Activated CD4-positive, alpha-beta T cell treated with anti-CD3 and anti-CD28 coated beads for 36 hours (primary cell): ENCODE measurements at places on chromosomes 4 and X. TPM values are rescaled to one million over a fixed set of nuclear protein-coding genes. Genes with fewer than 3 reads are reported as not detected.

TCEAL6 gene
- total RNA-seq: not detected

MAGEA4 gene
- total RNA-seq: not detected

SNCA gene
- 1.3 TPM for total RNA-seq

NDNF gene
- 0.16 TPM for total RNA-seq

SPANXC gene
- not detected for total RNA-seq

TLR10 gene
- total RNA-seq: not detected

CFP gene
- total RNA-seq: 2.4 TPM

DNA sequence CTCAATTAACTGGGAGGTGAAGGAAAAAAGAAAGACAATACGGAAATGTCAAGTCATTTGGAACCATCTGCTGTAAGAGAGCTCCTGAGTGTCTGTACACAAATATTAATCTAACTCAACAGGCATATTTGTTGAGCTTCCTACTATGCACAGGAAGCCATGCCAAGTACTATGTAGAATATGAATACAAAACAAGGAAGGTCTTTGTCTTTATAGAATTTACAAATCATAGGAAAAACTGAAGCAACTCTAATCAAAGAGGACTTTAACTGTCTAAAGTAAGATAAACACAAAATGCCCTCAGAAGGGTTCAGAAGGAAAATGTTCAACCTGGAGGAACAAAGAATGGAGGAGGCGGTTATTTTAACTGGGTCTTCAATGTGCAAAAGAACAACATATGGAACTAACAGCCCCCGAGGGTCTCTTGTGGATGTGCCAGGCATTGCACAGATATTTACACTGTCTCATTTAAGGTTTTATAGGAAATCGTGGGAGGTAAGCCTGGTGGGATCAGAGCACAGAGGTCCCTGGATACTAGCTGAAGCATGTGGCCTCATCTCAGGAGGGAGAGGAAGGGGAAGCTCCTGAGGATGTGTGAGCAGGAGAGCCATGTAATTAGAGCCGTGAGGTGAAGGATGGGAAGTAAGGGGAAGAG is 5.8 kb downstream of the FAM114A1 start:
- H3K27me3 ChIP-seq: peaks cover 13% of the 10 kb centered on the region
- peaks cover under 1% of the 10 kb centered on the region for H3K4me1 ChIP-seq
- no peak overlapping the region for H3K27ac ChIP-seq
- DNase-seq: no peak

DNA sequence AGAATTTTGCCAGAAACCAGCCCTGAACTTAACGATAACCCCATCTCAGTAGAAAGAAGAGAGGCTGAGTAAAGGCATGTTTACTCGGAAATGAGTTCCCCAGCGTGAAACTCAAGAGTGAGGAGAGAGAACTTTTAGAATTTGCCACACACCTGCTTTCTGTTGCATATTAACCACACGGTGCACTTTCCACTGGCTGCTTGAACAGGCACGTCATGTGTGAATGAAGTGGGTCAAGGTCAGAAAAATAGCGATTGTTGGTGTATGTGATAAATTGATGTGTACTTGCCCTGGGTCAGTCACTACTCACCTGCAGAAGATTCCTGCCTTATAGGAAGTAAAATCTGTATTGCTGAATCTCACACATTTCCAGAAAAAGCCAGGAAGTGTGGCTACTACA is 395.7 kb downstream of the TRIML1 start:
- no peaks in the 10 kb centered on the region for H3K4me1 ChIP-seq
- H3K27ac ChIP-seq: no peak overlapping the region
- H3K4me3 ChIP-seq: no peak overlapping the region
- DNase-seq: no peak
- H3K36me3 ChIP-seq: no peaks in the 10 kb centered on the region
- no peaks in the 10 kb centered on the region for H3K27me3 ChIP-seq

GRCh38 chr4:80069108-80069836 is 3.8 kb downstream of the ANTXR2 start:
- peak overlapping the region; percentile 23 for H3K4me3 ChIP-seq
- H3K36me3 ChIP-seq: peaks cover 28% of the 10 kb centered on the region
- H3K27ac ChIP-seq: peak overlapping the region; percentile 56
- H3K4me1 ChIP-seq: peaks cover 74% of the 10 kb centered on the region
- no peaks in the 10 kb centered on the region for H3K27me3 ChIP-seq
- DNase-seq: no peak

GRCh38 chrX:132615391-132616131 is 126.7 kb upstream of the MBNL3 start:
- no peak overlapping the region for H3K4me3 ChIP-seq
- H3K27ac ChIP-seq: no peak overlapping the region
- H3K36me3 ChIP-seq: no peaks in the 10 kb centered on the region
- H3K27me3 ChIP-seq: no peaks in the 10 kb centered on the region
- DNase-seq: peak; percentile 65

- no peaks in the 10 kb centered on the region for H3K4me1 ChIP-seq
- H3K4me3 ChIP-seq: no peak overlapping the region
- DNase-seq: no peak
- H3K36me3 ChIP-seq: no peaks in the 10 kb centered on the region
- no peak overlapping the region for H3K27ac ChIP-seq
Observed at GRCh38 chrX:28997706-28998463, 410.6 kb downstream of the IL1RAPL1 start.

GRCh38 chr4:24764345-24764744 is 31.0 kb upstream of the SOD3 start:
- H3K4me3 ChIP-seq: no peak overlapping the region
- H3K36me3 ChIP-seq: no peaks in the 10 kb centered on the region
- H3K27ac ChIP-seq: no peak overlapping the region
- peaks cover 14% of the 10 kb centered on the region for H3K27me3 ChIP-seq
- no peaks in the 10 kb centered on the region for H3K4me1 ChIP-seq

DNA sequence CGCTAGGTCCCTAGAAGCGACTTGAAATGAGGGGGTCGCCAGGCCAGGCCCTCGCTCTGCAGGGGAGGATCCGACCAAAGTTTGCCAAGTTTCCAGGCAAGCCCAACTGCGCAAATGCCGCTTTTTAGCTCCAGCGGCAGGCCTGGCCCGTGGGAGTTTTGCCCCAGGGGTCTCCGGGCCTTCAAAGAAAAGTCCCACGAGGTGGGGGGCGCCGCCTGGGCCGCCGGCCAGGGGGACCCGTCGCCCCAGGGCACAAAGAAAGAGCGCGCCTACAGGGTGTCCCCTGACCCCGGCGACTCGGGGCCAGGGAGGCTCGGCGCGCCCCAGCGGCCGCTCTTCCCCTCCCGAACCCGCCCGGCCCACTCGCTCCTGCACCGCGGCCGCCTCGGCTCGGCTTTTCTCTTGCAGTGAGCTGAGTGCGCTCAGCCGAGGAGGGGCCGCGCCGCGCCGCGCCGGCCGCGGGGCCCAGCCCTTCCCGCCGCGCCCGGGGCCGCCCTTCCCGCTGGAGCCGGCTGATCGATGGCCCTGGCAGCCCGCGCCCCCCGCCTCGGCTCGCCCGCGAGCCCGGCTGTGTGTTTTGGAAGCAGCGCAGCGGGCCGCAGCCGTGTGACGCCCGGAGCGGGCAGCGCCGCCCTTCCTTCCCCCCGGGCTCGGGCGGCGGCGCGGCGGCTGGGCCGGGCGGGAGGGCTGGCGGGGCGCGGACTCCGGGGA is 754 bp upstream of the KLF3 start:
- H3K27ac ChIP-seq: peak overlapping the region; percentile 75
- H3K4me3 ChIP-seq: peak overlapping the region; percentile 73
- H3K36me3 ChIP-seq: peaks cover 9% of the 10 kb centered on the region
- H3K27me3 ChIP-seq: no peaks in the 10 kb centered on the region

DNA sequence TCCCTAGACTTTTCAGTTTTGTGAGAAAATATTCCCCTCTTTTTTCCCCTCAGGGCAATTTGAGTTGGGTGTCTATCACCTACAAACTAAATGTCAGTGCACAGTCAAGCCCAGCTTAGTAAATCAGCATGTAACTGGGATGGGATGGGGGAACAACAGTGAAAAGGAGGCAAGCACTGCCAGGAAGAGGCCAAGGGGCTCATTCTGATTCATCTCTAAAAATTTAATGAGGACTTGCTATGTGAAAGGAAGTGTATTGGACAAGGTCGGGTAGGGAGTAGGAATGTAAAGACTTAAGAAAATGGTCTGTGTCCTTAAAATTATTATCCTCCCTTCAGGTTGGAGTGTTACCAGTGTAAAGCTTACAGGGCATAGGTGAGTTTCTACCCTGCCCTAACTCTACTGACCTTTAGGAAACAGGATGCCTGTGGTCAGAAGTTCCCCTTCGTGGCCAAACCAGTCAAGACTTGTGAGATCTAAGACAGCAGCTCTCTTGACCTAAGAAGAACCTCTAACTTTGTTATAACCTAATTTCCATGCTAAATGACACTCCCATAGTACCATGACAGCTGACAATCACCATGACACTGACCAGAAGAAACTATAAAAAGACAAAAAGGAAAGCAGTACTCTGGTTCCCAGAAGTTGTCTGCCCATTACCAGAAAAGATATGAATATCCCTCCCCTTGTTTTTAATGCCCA is 194.4 kb upstream of the LDB2 start:
- no peak overlapping the region for H3K27ac ChIP-seq
- H3K4me1 ChIP-seq: no peaks in the 10 kb centered on the region
- no peak for DNase-seq
- no peak overlapping the region for H3K4me3 ChIP-seq

GRCh38 chrX:349196-349595 is 30.6 kb upstream of the GTPBP6 start:
- DNase-seq: no peak
- H3K27ac ChIP-seq: no peak overlapping the region
- H3K4me3 ChIP-seq: no peak overlapping the region
- H3K4me1 ChIP-seq: no peaks in the 10 kb centered on the region

- no peak overlapping the region for H3K4me3 ChIP-seq
- H3K4me1 ChIP-seq: peaks cover 37% of the 10 kb centered on the region
- no peaks in the 10 kb centered on the region for H3K27me3 ChIP-seq
Observed at GRCh38 chrX:153816831-153817690, 13.3 kb downstream of the PDZD4 start.

DNA sequence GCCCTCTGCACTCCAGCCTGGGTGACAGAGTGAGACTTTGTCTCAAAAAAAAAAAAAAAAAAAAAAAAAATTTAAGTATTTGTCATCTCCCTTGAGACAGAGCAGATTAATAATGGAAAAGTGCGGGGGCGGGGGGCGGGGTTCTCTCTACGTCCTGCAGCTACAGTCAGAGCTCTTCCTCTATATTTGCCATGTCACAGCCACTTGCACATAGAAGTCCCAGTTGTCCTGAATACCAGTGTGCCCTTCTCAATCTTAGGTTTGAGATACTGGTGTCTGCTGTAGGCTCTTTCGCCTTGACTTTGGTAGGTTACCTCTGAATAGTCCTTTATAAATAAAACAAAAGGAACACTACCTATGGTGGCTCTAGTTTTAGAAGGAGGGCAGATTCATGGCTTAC is 237.8 kb upstream of the PGRMC2 start:
- peak; percentile 6 for DNase-seq
- H3K27me3 ChIP-seq: peaks cover 2% of the 10 kb centered on the region
- no peak overlapping the region for H3K27ac ChIP-seq

DNA sequence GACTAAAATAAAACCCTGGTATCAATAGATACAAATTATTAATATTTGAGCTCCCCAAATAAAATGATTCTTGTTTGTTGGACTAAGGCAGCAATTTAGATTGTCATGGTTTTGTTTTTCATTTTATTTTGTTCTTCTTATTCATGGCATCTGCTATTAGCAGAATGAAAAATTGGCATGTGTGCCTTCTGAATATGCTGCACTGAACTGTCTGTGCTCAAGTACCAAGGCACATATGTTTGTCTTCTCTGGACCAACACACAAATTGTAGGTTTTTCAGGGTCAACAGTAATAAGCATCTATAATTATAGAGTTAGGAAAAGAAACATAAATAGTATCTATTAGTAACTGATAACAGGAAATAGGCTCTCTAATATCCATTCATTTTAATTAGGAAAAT is 121.1 kb downstream of the BANK1 start:
- H3K36me3 ChIP-seq: no peaks in the 10 kb centered on the region
- H3K4me1 ChIP-seq: no peaks in the 10 kb centered on the region
- H3K27me3 ChIP-seq: peaks cover 4% of the 10 kb centered on the region
- H3K27ac ChIP-seq: no peak overlapping the region
- no peak overlapping the region for H3K4me3 ChIP-seq

- peak overlapping the region; percentile 78 for H3K27ac ChIP-seq
- peak overlapping the region; percentile 36 for H3K4me3 ChIP-seq
- no peak for DNase-seq
- H3K36me3 ChIP-seq: peaks cover 42% of the 10 kb centered on the region
- peaks cover 45% of the 10 kb centered on the region for H3K4me1 ChIP-seq
Observed at GRCh38 chrX:38807873-38808272, 6.6 kb downstream of the MID1IP1 start.

DNA sequence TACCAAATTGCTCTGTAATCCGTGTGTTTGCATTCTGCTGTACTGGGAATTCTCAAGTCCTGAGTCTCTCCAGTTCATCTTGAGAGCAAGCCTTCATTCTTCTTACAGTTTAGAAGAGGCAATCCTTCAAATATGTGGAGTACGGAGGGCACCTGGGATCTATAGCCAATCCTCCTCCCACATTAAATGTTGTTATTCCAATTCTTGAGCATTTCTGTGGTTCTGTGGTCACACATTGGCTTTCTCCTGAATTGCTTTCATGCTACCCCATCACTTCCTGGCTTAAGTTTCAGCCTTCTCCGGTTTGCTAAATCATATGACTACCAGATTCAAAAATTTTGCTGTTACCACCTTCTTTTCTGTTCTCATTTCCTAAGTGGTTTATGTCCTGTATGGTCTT is 611.1 kb downstream of the PCDH19 start:
- no peak overlapping the region for H3K27ac ChIP-seq
- H3K36me3 ChIP-seq: no peaks in the 10 kb centered on the region
- no peaks in the 10 kb centered on the region for H3K27me3 ChIP-seq
- H3K4me3 ChIP-seq: no peak overlapping the region

- no peak for DNase-seq
- peaks cover 23% of the 10 kb centered on the region for H3K36me3 ChIP-seq
- H3K4me3 ChIP-seq: no peak overlapping the region
- H3K27ac ChIP-seq: no peak overlapping the region
- no peaks in the 10 kb centered on the region for H3K27me3 ChIP-seq
- H3K4me1 ChIP-seq: no peaks in the 10 kb centered on the region
Observed at GRCh38 chr4:53234669-53235068, 131.2 kb downstream of the SCFD2 start.

GRCh38 chrX:146921204-146921603 is 106.7 kb upstream of the CXorf51A start:
- H3K27me3 ChIP-seq: no peaks in the 10 kb centered on the region
- H3K27ac ChIP-seq: no peak overlapping the region
- DNase-seq: no peak
- no peaks in the 10 kb centered on the region for H3K4me1 ChIP-seq
- no peaks in the 10 kb centered on the region for H3K36me3 ChIP-seq

DNA sequence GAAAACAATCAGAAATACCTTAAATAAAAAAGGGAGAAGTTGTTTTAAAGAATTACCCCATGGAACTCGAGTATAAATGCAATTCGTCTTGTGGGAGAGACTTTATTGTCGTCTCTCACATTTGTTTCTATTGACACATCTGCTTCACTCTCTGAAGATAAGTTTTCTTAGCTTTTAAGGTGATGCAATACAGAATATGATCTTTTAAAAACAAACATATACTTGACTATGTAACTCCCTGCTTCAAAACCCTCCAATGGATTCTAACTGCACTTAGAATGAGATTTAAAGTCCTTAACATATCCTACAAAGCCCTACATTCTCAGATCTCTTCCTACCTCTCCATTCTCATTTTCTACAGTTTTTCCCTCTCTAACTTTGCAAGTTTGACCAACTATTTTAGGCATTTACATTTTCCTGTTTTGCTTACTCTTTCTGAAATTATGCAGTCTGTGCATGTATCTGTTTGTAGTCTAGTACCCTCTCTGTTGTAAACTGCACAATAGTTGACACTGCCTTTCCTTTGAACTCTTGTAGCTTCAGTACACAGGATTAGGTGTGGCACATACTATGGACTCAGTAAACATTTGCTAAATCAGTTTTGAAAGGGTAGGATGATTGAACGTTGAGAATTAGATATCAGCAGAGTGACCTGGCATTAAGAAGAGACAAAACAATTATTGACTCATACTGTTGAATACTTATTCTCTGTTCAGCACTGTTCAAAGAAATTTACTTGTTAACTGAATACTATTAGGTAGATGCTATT is 59.8 kb downstream of the AGTR2 start:
- H3K36me3 ChIP-seq: no peaks in the 10 kb centered on the region
- no peaks in the 10 kb centered on the region for H3K4me1 ChIP-seq
- H3K4me3 ChIP-seq: no peak overlapping the region
